ENCODE measurements at places on chromosomes 4 and X. TPM values are rescaled to one million over a fixed set of nuclear protein-coding genes. Genes with fewer than 3 reads are reported as not detected.
A peak's percentile ranks its signal among the peaks of the same experiment; 100 is the strongest.

Gene MUC7
- total RNA-seq: not detected

Gene NSUN7
- total RNA-seq: 33.1 TPM

Gene STK32B
- 0.22 TPM for total RNA-seq

Gene NXF2B
- not detected for total RNA-seq

Gene PAK3
- total RNA-seq: not detected

Gene STS
- total RNA-seq: 3.2 TPM

Gene FGF13
- total RNA-seq: not detected

Gene SSX4
- total RNA-seq: not detected

Gene CC2D2A
- not detected for total RNA-seq

Gene MMAA
- total RNA-seq: 9.0 TPM

Gene ACE2
- total RNA-seq: not detected

Gene PAGE5
- total RNA-seq: not detected

DNA sequence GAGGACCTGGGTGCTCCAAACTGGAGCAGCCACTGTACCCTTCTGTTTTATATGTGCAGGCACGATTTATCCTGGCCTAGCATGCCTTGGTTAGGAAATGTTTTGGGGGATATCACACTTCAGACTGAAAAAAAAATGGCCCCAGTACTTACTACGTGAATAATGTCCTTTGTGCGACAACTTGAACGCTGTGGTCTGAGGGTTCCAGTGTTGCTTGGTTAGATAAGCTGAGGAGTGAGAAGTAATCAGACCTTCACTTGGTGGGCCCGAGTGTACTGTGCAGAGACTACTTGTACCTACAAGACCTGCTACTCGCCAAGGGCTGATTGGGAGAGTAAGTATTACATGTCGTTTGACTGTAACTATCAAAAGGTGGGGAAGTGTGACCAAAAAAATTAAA lies 678 bp downstream of the DNAAF6 start:
- peak; percentile 4 for DNase-seq

- DNase-seq: peak; percentile 16
Measured at GRCh38 chr4:42673082-42673425, 16.1 kb upstream of the ATP8A1 start.

- DNase-seq: no peak
Measured at GRCh38 chr4:82594456-82594855, 32.7 kb upstream of the TMEM150C start.

DNA sequence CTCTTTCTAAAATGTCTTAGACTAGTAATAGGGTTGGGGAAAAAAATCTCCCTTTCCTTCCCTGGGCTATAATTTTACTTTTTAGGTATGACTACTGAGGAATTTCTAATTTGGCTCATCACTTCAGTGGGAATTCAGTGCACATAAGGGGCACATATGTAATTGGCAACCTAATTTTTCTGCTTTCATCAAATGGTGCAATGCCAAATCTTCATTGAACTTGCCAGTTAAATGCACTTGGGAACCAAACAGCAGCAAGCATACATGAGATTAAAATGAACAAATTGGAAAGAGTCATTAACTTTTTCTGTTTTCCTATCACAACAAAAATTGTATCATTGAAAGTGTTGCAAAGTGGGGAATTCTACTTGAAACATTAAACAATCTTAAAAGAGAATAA lies 2.9 kb upstream of the CCSER1 start:
- no peak for DNase-seq

DNA sequence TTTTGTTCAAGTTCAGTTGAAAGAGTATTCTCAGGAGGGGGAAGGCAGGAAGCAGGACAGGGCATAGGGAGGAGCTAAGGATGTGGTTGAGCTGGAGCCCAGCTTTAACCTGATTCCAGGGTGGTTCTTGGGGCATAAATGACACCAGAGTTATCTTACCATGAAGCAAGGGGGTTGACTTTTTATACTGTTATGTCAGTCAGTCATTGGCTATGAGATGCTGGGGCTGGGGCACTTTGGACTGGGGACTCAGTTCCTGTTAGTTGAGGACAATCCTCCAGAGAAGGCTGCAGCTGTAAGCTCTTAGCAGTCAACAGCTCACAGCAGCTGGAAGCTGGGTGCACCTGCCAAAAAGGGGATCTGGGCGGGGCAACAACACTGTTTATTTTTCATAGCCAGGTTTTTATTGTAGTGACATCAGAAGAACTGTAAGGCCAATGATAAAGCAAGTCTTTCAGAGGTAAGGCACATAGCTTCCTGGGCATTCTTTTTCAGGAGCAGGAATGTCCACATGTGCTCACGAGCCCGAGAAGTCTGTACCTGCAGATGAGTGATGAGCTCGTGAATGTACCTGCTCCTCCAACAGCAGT lies 78.5 kb downstream of the MID1IP1 start:
- peak; percentile 80 for DNase-seq

DNA sequence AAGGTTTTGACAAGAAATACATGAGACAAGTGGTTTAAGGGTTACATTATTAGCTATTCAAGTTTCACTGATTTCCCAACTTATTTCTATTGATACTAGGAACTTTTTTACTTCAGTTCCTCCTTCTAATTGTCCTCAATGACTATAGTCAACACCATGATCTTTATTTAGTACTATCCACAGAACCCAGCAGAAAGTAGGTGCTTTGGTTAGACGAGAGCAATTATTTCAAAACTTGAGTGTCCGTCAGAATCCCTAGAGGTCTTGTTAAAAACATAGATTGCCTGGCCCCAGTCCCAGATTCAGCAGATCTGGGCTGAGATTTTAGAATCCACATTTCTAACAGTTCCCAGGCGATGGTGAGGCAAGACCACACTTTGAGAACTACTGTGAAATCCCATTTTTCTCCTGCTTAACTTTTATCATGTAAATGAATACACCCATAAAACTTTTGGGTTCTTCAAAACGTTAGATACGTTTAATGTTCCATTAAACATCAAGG lies 17.9 kb downstream of the EXOC1 start:
- DNase-seq: no peak

GRCh38 chr4:136183513-136183912 lies 1348.8 kb downstream of the PCDH18 start:
- DNase-seq: no peak

- DNase-seq: no peak
Measured at GRCh38 chrX:129945131-129945530, 37.3 kb upstream of the BCORL1 start.

DNA sequence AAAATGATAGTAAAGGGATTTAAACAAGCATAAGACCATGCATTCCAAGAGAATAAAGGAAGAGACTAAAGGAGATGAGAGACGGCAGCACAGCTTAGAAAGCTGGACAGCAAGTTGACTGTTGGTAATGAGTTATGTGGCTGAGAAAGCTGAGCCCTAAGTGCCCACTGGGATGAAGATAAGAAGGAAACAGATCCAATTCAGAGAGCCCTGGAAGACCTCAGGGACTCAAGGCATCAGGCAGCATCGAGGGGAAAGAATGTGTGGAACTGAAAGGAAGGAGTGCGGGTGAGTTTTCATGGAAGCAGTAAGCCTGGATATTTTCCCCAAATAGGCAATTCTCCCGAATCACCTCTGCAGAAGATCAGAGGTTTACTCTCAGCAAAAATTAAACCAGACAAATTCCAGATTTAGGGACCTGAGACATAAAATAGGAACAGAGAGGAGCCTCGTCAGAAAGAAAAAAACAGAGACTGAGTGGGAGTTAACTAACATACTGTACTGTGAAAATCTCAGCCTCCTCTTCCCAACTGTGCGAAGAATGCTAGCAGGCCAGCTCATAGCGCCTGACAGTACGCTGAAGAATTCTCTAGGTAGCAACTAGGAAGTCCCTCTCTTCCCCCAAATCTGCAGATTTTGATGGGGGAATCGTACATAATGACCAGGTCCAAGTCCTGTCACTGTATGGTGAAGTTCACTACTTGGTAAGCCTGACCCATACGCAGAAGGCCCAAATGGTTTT lies 187.7 kb upstream of the TAPT1 start:
- no peak for DNase-seq

DNA sequence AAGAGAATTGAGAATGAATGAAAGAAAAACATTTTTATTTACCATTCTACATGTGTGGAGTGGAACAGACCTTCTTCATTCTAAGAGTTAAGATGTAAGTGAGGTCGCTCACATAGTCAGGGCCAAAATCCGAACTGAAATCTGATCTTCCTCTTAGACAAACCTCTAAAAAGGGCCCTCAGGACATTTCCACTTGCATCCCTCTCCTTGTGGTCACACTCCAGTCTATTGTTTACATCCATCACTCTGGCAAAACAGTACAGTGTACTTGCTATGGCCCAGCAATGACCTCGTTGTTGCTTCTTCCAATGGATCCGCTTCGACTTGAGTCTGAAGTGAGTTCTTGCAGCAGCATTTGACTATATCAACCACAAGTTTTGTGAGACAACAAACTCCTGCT lies 54.2 kb downstream of the MOSPD2 start:
- no peak for DNase-seq

GRCh38 chrX:18034504-18034903 lies 173.4 kb upstream of the RAI2 start:
- no peak for DNase-seq

DNA sequence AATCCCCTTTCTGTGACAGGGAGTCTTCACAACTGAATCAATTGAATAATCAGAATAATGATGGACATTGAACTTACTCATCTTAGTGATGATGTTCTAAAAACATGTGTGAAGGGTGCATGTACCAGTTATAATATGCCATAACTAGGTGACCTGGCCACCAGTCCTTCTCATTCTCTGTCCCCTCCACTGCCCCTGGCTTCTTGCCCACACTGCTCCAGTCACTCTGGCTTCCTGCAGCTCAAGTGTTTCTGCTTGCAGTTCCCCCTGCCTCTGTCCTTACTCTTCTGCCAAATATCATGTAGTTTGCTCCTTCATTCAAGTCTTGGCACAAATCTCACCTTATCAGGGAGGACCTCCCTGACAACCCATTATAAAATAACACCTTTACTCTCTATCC lies 168.1 kb upstream of the SLC7A11 start:
- DNase-seq: no peak

GRCh38 chr4:107755841-107756356 lies 35.9 kb upstream of the PAPSS1 start:
- no peak for DNase-seq

GRCh38 chrX:29617725-29618124 lies 597.6 kb upstream of the MAGEB2 start:
- DNase-seq: no peak

GRCh38 chr4:147101678-147102077 lies 156.0 kb upstream of the TTC29 start:
- DNase-seq: no peak

DNA sequence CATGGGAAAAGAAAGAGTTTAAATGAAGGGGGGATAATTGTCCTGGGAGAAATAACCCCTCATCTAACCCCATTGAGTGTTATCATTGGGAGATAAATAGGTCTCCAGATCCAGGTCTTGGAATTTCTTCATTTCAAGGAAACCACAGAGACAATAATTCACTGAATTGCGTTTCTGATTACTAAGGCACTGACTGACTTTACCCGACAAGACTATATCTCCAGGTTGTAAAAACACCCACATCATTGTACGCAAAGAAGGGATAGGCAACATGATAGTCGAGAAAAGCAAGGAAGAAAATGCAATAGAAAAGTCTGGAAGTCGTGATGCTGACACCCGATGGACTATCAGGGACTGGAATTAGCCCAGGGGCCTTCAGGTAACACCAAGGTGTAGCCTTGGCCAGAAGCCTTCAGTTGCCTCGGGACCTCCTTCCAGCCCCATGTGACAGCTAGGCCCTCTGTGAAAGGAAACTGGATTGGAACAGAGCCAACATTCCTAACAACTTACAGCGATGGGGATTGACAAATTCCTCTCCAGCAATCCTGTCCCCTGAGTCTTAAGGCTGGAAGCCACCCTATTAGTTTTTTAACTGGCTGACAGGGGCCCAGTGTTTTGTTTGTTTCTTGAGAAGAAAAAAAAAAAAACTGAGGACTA lies 46.5 kb upstream of the RAB9B start:
- DNase-seq: no peak

- no peak for DNase-seq
Measured at GRCh38 chr4:8221476-8221875, 22.4 kb downstream of the SH3TC1 start.

DNA sequence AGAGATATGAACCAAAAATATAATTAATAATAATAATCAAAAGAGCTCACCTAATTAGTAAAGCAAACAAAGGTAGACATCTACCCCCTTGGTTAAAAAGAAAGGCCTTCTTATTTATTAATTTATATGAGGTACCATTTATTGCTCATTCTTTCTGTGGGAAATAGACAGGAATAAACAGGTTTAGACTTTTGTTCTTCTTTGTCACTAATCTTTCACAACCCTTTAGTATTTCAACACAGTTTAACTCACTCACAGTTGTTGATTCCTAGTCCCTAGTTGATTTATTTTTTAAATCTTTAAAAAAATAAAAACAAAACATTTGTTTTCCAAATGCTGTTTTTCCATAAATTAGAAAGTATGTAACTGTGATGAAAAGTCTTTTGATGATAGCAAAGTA lies 5.6 kb downstream of the PPARGC1A start:
- no peak for DNase-seq

DNA sequence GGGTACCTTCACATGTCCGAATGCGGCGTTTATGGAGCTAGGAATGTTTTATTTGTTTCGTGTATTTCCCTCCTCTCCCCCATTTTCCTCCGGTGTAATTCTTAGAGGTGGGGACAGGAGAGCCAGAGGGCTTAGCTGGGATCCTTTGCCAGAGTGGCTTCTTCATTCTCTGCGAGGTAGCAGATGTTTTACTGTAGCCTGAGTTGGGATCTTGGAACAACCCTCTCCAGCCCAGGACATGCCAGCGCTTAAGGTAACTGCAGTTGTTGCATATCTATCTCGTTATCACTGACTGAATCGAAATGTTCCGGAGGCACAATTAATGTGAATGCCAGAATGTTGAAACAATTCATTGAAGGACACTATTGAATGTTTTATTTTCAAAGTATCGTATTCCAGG lies 59.0 kb upstream of the DYNLT3 start:
- DNase-seq: no peak

- no peak for DNase-seq
Measured at GRCh38 chrX:130402208-130402684, 459 bp downstream of the RBMX2 start.

Measured in B cell (primary cell).